ENCODE measurements at places on chromosomes 1 and 21.

DNA sequence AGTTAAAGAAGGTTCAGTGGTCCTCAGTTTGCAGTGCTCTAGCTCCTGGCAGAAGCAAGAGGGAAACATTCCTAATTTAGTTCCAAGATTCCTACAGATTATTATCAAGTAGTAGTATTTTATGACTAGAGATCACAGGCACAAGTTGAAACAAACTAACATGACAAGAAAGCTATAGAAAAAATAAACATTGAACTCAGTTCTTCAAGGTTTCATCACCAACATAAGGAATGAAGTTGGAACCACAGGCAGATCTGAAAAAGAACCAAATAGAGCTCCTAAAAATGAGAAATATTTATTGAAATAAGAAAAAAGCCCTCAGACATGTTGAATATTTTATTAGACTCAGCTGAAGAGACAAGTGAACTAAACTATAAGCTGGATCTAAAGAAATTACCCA is 40.6 kb downstream of the PDC start:
- no peak for DNase-seq

DNA sequence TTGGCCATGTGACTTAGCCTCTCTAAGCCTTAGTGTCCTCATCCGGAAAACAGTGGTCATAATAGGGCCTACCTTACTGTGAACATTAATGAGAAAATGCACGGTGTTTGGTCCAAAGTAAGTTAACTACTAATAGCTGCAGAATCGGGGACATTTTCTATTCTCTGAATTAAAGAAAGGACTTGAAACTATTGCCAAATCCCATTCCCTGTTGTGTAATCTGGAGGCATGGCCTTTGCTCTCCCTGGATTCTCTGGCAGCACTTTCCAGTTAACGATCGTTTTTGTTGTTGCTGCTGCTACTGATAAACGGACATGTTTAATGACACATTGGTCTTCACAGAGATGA is 30.5 kb downstream of the FMO4 start:
- DNase-seq: no peak

- DNase-seq: no peak
Observed at GRCh38 chr1:159775716-159776115, 5.0 kb upstream of the DUSP23 start.

- no peak for DNase-seq
Observed at GRCh38 chr1:1973716-1974642, 29.6 kb downstream of the CFAP74 start.

DNA sequence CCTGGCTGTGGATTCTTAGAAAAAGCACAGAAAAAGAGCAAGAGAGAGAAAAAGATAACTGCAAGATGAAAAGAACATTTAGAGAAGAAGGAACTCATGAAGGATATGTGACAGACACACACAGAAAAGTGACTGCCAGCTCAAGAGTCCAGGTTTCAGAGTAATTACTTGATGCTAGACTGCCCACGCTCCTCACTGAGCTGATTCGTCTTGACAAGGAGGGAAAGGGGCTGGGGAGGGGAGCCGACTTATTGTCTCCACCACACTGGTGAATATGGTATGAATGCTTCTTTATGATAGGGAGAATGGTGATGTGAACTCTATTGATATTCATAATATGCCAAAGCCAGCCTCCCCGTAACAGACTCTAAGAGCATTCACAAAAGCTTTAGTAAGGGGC is 140.4 kb downstream of the BRINP2 start:
- no peak for DNase-seq

GRCh38 chr1:31441970-31442647 is 29.1 kb downstream of the SERINC2 start:
- no peak for DNase-seq

DNA sequence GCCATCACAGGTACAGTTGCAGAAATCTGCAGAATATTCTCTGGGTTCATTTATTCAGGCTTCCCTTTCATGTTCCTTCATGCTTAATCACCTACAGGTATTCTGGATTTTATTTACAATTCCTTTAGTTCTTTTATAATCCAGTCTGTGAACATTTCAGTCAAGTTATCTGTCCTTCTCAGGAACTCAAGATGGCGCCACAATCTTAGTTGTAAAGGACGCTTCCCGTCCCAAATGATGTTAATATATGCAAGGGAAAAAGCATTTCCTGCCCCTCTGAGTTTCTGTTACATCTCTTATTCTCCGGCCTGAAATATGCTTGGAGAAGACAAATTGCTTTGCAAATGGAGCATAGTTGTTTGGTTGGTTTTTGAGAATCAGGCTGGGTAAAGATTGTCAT is 19.3 kb downstream of the F3 start:
- peak; percentile 56 for DNase-seq

DNA sequence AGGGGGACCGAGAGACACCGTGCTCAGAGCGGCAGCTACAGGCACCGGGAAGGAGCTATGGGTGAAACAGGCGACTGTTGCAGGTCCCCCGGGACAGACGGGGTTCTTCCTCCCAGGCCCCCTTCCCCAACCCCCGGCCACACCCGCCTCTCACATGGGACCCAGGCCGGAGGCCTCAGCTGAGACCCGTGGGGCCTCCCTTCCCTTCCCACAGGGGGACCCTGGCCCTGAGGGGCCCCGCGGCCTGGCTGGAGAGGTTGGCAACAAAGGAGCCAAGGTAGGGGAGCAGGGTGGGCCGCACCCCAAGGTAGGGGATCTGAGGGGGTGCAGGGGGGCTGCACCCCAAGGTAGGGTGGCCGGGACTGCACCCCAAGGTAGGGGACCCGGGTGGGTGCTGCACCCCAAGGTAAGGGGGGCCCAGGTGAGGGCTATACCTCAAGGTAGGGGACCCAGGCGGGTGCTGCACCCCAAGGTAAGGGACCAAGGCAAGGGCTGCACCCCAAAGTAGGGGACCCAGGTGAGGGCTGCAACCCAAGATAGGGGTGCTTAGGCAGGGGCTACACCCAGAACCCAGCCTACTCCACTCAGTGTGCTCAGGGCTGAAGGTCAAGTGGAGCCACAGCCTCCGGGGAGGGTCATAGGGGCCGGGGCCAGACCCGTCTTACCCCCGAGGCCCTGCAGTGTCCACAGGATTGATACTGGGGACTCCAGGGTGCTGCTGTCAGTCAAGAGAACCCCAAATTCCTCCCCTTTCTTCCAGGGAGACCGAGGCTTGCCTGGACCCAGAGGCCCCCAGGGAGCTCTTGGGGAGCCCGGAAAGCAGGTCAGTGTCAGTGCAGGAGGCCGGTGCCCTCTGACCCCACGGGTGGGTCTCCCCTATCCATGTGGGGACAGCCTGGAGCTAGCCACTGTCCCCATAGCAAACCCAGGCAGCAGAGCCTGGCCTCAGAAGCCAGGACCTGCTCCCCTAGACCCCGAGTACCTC is 22.7 kb downstream of the COL6A2 start:
- no peak for DNase-seq

DNA sequence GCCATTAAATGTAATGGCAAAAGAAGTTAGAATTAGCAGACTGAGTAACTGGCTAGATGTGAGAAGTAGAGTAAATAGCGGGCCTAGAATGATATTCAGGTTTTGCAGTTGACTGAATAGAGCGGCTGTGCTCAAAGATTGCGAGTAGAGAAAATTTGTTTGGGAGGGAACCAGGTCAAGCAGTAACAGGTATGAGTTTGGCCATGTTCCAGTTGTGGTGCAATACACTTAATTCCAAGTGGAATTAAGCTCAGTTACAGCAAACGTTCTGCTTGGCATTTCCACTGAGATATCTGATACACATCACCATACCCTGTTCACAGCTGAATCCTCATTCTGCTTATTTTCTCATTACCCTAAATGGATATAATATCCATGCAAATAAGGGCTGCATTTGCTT is 1382.9 kb downstream of the MRPL39 start:
- DNase-seq: no peak

- DNase-seq: no peak
Observed at GRCh38 chr1:185268352-185268751, 48.7 kb downstream of the IVNS1ABP start.

DNA sequence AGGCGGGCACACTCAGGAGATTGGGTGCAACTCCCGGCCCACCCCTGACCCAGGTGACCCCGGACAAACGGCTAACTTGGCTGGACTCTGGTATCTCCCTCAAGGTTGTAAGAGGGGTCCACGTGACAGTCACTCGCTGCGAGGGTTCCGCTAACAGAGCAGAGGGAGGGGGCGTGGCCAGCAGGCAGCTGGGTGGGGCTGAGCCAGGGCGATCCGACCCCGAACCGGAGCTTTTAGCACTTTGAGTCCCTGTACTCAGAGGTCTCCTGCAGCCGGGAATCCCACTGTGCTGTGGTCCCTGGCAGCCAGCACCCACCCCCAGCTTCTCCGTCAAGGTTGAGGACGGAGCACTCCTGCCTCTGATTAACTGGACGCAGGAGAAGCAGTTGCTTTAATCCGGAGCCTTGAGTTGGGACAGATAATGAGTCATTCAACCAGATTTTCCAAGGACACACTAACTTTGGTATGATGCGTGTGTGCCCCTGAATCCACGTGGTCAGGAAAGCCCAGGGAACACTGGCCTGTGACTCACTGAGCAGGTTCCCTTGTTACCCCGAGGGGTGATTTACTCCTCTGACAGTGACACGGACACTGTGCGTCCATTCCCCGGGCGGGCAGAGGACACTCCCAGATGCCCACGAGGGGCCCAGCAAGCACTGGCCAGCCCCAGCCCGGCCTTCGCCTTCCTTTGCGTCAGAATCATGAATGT is 16.8 kb downstream of the TRPM2 start:
- peak; percentile 17 for DNase-seq

- no peak for DNase-seq
Observed at GRCh38 chr1:59136541-59137275, 160.2 kb upstream of the FGGY start.

GRCh38 chr21:34039678-34040382 is 33.5 kb upstream of the MRPS6 start:
- no peak for DNase-seq

DNA sequence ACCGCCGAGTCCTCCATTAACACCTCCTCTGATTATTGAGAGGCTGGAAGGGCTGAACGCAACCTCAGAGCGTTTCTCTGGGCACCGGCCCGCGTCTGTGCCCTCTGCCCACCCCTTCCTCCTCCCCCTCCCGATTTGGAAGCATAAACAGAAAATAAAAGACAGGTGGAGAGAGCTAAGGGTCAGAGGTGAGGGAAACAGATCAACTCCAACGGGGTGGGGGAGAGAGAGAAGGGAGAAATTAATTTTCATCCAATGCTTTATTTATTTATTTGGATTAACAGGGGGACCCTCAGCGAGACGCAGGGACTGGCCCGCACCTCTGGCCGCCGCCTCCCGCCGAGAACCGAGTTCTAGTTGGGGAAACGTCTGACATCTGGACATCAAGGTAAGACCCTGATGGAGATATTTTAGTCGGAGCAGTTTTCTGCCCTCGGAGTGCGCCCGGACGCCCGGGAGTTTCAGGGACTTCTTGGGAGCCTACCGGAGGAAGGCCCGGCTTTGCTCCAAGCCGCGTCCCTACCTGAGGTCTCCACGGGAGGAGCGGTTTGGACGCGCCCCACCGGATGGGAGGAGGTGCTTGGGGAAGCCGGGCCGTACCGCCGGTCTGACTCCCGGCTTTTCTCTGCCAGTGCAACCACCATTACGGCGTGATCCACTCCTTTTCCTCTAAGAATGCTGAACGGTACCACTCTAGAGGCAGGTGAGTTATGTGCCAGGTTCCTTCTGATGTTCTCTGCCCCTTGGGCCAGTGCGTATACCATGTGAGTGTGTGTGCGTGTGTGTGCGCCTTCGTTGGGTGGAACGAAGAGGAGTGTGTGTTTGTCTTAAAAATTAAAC is 5.1 kb upstream of the LHX9 start:
- DNase-seq: no peak

DNA sequence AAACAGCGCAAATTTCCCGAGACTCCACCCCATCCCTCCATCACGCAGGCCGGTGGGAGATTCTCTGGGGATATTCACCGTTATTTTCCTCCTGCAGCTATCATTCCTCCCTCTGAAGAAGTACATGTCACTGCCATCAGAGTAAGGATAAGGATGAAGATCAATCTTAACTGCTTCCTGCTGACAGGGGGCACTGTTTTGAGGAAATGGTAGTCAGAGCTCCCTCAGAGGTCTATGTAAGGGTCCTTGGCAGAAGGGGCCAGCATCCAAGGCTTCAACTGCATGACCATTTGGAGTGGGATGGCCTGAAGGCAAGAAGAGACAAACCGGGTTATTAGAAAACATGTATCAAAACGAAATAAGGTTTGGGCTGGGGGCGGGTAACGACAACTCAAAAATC is 111.5 kb downstream of the KCNK1 start:
- no peak for DNase-seq

DNA sequence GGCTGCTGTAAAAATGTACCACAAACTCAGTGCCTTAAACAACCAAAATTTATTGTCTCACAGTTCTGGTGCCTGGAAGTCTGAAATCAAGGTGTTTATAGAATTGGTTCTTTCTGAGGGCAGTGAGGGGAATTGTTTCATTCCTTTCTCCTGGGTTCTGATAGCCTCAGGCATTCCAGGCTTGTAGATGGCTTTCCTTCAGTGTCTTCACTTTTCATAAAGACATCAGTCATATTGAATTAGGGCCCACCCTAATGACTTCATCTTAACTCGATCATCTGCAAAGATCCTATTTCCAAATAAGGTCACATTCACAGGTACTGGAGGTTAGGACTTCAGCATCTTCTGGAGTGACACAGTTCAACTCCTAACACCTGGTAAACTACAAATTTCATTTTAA is 15.0 kb downstream of the CDKN2C start:
- DNase-seq: peak; percentile 13

GRCh38 chr1:54934869-54935268 is 45.6 kb upstream of the TMEM61 start:
- DNase-seq: no peak

- no peak for DNase-seq
Observed at GRCh38 chr1:14294006-14294405, 304.5 kb upstream of the KAZN start.

DNA sequence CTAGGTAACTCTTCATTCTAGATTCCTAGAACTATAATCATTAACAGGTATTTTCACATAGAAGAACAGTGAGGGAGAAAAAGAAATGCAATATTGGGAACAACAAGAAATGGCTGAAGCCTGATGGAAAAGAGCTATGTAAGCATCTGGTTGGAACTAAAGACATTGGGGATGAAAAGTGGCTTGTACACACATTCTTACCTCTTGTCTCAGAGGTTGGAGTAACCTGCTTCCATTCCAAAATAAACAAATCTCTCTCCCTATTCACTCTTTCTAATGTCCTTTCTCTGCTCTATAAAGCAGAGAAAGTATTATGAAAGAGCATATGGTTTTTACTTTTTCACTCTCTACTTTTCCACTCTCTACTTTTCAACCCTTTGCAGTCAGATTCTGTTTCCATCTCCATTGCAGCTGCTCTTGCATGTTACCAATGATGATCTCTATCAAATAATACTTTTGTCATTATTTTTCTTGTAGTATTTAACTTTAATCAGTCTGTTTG is 37.5 kb downstream of the CMPK1 start:
- no peak for DNase-seq

DNA sequence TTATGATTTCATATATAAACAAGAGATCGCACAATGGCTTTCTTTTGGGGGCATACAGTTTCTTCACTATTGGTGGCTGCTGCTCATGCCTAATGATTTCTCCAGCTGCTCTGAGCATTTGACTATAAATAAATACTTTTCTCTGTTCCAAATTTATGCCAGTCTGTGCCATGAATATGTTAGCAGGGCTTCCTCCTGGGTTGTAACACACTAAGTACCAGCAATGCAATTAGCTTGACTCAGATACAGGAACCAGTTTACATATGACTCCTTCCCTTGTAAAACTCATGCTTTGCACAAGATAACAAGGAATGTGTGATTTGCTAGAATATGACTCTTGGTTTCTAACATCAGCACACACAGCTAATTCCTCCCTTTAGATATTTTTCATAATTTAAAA is 1629.7 kb downstream of the NCAM2 start:
- DNase-seq: no peak

- DNase-seq: no peak
Observed at GRCh38 chr21:14846621-14847020, 218.2 kb downstream of the NRIP1 start.
